NCI-H226 (cell line): ENCODE measurements at places on chromosomes 16 and 17.

DNA sequence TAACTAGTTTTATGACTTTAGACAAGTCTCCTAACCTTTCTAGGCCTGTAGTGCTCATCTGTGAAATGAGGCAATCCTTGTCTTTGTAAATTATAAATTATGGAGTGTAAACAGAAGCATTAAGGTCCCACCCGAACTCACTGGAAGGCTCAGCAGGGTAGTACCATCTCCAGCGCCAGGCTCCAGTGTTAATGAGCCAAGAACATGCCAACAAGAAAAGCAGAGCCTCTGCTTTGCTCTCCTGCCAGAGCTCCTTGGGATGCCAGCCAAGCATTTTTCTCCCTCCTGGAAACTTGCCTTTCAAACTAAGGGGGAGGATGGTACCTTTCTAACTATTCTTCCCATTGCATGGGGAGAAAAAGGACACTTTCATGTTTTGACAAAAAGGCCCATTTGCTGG, 14.9 kb downstream of the LIMD2 start:
- DNase-seq = peak; percentile 34

DNA sequence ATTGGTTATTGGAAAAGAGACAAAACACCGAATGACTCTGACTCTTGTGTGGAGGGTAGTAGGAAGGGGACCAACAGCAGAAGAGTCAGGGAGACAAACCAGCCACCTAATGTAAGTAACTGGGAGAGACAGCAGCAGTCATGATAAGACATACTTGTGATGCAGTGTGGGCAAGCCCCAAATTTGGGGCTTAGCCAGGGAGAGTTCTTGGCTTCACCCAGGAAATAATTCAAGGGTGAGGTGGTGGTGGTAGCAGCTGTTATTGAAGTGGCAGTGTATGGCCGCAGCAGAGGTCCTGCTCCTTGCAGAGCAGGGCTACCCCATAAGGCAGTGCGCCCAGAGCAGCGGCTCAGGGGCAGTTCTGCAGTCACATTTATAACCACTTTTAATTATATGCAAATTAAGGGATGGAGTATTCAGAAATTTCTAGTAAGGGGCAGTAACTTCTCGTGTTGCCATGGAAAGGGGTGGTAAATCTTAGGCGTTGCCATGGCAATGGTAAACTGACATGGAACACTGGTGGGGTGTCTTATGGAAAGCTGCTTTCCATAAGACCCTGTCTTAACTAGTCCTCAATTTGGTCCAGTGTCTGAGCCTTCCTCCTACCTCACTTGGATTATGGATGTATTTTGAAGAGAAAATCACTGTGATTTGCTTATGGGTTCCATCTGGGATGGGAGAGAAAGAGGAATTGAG, 317.1 kb downstream of the PHKB start:
- DNase-seq = peak; percentile 22

- DNase-seq = no peak
These were observed 260.5 kb downstream of the HAPSTR1 start for GRCh38 chr16:9351841-9352434.

- DNase-seq = no peak
These were observed 510.6 kb downstream of the CDH13 start for GRCh38 chr16:83137326-83137781.

- no peak for DNase-seq
These were observed 782.7 kb downstream of the CDH11 start for GRCh38 chr16:64339052-64339770.
